Activated naive CD4-positive, alpha-beta T cell treated with anti-CD3 and anti-CD28 coated beads for 36 hours (primary cell): ENCODE measurements at places on chromosomes 11 and 22.

GRCh38 chr11:43517518-43517917 is 158.8 kb downstream of the TTC17 start:
- H3K27ac ChIP-seq: no peak overlapping the region
- peaks cover 23% of the 10 kb centered on the region for H3K27me3 ChIP-seq
- H3K4me3 ChIP-seq: no peak overlapping the region
- DNase-seq: no peak

DNA sequence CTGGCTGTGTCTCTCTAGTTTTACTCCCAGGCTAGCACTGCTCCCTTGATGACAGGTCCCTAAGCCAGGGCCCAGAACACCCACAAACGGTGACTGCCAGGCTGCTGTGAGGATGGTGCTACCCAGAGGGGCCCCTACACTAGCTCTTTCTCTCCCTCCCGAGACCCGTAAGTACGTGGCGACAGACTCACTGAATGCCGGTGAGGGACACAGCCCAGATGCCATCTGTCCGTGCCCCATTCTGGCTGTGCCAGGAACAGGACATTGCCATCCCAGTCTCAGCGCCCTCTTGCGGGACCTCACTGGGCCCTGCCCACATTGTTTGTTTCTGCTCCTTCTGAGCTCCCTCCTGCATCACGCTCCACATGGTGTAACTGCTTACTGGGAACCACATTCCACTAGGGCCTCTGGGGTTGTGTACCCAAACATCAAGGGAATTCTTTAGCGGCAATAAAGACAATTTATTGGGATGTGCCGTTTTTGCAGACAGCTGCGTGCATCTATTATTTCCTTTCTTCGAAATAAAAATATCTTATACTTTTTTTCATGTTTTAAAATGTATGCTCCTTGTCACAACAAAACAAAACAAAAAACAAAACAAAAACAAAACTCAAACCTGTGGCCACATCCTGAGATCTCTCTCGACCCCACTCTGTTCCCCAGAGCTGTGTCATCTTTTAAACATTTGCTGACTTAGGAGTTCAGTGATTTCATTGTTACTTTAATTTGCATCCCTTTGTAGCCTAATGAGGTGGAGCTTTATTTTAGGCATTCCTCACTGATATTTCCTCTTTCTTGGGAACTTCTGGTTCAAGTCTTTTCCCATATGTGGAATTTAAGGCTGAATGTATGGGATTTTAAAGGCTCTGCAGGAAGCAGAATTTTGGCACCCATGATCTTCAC is 4.4 kb upstream of the TPCN2 start:
- H3K4me3 ChIP-seq: no peak overlapping the region
- peak; percentile 51 for DNase-seq
- H3K27me3 ChIP-seq: no peaks in the 10 kb centered on the region
- H3K27ac ChIP-seq: no peak overlapping the region
- peaks cover 22% of the 10 kb centered on the region for H3K4me1 ChIP-seq

DNA sequence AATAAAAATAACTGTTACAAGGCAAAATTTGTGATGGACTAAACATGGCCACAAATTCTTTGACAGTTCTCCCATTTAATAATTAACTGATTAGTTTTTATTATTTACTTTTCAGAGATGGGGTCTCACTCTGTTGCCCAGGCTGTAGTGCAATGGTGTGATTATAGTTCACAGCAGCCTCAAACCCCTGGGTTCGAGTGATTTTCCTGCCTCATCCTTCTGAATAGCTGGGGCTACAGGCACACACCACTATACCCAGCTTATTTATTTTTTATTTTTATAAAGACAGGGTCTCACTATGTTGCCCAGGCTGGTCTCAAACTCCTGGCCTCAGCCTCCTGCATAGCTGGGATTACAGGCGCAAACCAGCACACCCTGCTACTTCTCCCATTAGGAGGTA is 4.5 kb upstream of the PATL1 start:
- peaks cover 6% of the 10 kb centered on the region for H3K4me1 ChIP-seq
- no peak for DNase-seq
- no peak overlapping the region for H3K4me3 ChIP-seq
- H3K27ac ChIP-seq: no peak overlapping the region

GRCh38 chr11:59273373-59273841 is 60.7 kb upstream of the MPEG1 start:
- no peak for DNase-seq
- H3K27me3 ChIP-seq: no peaks in the 10 kb centered on the region
- H3K27ac ChIP-seq: no peak overlapping the region
- peaks cover 24% of the 10 kb centered on the region for H3K4me1 ChIP-seq
- no peaks in the 10 kb centered on the region for H3K36me3 ChIP-seq

DNA sequence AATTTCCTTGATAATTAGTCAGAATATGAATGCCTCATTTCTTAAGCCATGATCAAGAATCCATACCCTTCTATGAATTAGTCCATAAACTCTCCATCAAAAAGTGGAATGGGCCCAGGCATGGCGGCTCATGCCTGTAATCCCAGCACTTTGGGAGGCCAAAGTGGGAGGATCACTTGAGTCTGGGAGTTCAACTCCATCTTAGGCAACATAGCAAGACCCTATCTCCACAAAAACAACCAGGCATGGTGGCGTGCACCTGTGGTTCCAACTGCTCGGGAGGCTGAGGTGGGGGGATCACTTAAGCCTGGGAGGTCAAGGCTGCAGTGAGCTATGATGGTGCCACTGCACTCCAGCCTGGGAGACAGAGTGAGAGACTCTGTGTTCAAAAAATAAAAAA is 52.1 kb upstream of the SHANK2 start:
- H3K4me1 ChIP-seq: no peaks in the 10 kb centered on the region
- H3K27ac ChIP-seq: no peak overlapping the region
- no peaks in the 10 kb centered on the region for H3K36me3 ChIP-seq
- no peak for DNase-seq

DNA sequence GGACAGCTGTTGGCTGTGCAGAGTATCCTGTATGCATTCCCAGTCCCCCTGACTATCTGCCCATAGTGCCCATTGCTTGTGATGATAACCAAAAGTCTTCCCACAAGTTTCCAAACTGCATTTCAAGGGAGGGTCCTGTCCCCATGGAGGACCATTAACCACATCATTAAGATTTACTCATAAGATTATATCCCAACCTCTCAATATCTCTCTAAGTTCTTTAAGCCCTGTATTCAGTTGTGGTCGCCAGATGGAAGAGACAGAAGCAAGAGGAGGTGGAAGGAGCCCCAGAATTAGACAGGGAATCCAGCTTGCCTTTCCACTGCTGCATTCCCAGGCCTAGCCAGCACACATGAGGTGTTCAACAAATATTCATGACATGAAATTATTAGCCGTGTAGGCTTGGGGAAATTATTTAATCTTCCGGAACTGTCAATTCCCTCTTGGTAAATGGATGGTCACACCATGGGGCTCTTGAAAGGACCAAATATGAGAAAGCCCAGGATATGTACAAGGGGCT is 42.6 kb upstream of the TIMP3 start:
- DNase-seq: no peak
- no peaks in the 10 kb centered on the region for H3K36me3 ChIP-seq
- H3K4me1 ChIP-seq: peaks cover 2% of the 10 kb centered on the region

- H3K4me3 ChIP-seq: no peak overlapping the region
- no peaks in the 10 kb centered on the region for H3K4me1 ChIP-seq
- no peaks in the 10 kb centered on the region for H3K27me3 ChIP-seq
- DNase-seq: no peak
- H3K27ac ChIP-seq: no peak overlapping the region
- peaks cover 21% of the 10 kb centered on the region for H3K36me3 ChIP-seq
These were observed 24.1 kb upstream of the RASL10A start for GRCh38 chr22:29339381-29340235.

- no peaks in the 10 kb centered on the region for H3K27me3 ChIP-seq
- peaks cover 25% of the 10 kb centered on the region for H3K36me3 ChIP-seq
- no peak overlapping the region for H3K27ac ChIP-seq
- no peak for DNase-seq
These were observed 14.0 kb downstream of the C11orf42 start for GRCh38 chr11:6219359-6219758.

DNA sequence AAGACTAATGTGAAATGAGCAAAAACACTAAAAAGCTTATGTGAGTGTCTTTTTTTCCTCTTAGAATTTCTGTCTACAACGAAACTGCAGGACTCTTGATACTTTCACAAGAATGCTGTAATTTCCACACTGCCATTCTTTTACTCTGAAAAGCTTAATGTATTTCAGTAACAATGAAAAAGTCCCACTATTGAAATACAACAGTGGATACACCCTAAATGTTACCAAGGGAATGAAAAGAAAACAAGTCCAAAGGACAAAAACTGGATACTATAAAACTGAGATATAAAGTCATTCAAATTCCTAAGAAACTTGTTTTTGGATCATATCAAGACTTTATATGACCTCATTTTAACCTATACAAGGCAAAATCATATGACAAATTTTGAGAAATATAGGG is 77.4 kb downstream of the SOX6 start:
- H3K27ac ChIP-seq: no peak overlapping the region
- no peaks in the 10 kb centered on the region for H3K27me3 ChIP-seq
- DNase-seq: no peak
- no peaks in the 10 kb centered on the region for H3K4me1 ChIP-seq
- H3K4me3 ChIP-seq: no peak overlapping the region

GRCh38 chr11:117171404-117172061 is 7.0 kb upstream of the SIDT2 start:
- H3K36me3 ChIP-seq: peaks cover 7% of the 10 kb centered on the region
- peak overlapping the region; percentile 18 for H3K27ac ChIP-seq
- no peak for DNase-seq
- H3K27me3 ChIP-seq: no peaks in the 10 kb centered on the region
- no peak overlapping the region for H3K4me3 ChIP-seq

DNA sequence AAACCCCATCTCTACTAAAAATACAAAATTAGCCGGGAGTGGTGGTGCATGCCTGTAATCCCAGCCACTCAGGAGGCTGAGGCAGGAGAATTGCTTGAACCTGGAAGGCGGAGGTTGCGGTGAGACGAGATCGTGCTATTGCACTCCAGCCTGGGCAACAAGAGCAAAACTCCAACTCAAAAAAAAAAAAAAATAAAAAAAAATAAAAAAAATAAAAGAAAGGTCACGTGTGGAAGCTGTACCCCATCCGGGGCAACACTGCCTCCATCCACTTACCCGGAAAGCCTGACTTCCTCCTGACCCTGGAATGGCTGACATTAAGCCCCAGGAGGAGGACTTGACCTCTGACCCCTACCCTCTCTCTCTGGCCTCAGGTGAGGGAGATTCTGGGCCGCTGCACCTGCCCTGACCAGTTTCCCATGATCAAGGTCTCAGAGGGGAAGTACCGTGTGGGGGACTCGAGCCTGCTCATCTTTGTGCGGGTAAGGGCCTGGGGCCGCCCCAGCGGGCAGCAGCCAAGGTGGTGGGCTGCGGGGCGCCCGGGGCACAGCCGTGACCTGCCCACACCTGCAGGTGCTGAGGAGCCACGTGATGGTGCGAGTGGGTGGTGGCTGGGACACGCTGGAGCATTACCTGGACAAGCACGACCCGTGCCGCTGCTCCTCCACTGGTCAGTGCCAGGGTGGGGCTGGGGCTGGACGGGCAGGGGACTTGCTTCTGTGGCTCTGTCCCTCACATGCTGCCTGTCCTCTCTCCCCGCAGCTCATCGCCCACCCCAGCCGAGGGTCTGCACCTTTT is 3.8 kb downstream of the GAS2L1 start:
- H3K4me1 ChIP-seq: peaks cover 30% of the 10 kb centered on the region
- H3K4me3 ChIP-seq: no peak overlapping the region
- no peaks in the 10 kb centered on the region for H3K36me3 ChIP-seq
- H3K27ac ChIP-seq: no peak overlapping the region
- DNase-seq: no peak

- no peaks in the 10 kb centered on the region for H3K27me3 ChIP-seq
- no peak overlapping the region for H3K4me3 ChIP-seq
- no peaks in the 10 kb centered on the region for H3K36me3 ChIP-seq
- no peak overlapping the region for H3K27ac ChIP-seq
These were observed 10.9 kb downstream of the FADS3 start for GRCh38 chr11:61880454-61880853.

- H3K4me3 ChIP-seq: no peak overlapping the region
- peak; percentile 77 for DNase-seq
- H3K27me3 ChIP-seq: no peaks in the 10 kb centered on the region
These were observed 19.3 kb downstream of the POLR3H start for GRCh38 chr22:41524809-41525449.
